A549 treated with CORT108297 at 1 μM for 4 hours (cell line): ENCODE measurements at places on chromosomes 2 and 18. TPM values are rescaled to one million over a fixed set of nuclear protein-coding genes. Genes with fewer than 3 reads are reported as not detected.

The ITGA4 gene
- 1.1 to 2.4 TPM (median 2.0 TPM) in 5 replicates for total RNA-seq

The ABCA12 gene
- total RNA-seq = 0.15 to 0.40 TPM (median 0.29 TPM) in 5 replicates

The PLCL1 gene
- 0.02 TPM in 1 of 5 replicates, not detected in the others for total RNA-seq

The UGT1A4 gene
- 0.06 to 0.08 TPM (median 0.07 TPM) in 3 of 5 replicates, not detected in the others for total RNA-seq
